ENCODE measurements at places on chromosomes 16 and 17.
A peak's percentile ranks its signal among the peaks of the same experiment; 100 is the strongest.

DNA sequence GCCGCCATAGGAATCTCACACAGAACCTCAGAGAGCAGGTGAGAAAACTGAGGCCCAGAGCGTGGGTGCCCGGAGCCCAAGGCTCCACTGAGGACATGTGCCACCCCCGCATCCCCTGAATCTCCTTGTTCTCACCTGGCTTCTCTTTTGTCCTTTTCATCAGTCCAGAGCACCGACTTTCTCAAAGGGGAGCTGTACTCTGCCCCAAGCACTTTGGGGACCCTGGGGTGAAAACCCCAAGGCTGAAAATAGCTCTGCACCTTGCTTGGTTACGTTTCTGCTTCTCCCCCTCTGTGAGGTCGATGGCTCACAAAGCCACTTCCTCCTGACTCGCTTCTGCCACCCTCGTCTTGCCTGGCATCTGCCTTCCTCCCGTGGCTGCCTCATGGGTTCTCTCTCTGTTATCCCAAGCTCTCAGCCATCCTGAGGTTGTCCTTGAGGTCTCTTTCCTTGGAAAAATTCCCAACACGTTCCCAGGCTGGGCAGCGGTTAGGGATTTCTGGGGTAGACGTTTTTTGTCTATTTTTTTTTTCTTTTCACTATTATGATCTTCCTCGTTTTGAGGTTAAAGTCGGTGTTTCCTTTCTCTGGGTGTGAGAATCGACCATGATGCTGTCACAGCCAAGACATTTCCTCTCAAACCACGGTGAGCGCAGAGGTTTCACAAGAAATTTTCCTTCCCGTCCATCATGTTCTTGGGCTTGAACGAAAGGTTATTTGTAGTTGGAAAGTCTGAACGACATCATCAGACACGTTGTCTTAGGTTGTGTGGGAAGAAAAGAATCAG lies 37.2 kb downstream of the IRF8 start:
- no peak for DNase-seq

DNA sequence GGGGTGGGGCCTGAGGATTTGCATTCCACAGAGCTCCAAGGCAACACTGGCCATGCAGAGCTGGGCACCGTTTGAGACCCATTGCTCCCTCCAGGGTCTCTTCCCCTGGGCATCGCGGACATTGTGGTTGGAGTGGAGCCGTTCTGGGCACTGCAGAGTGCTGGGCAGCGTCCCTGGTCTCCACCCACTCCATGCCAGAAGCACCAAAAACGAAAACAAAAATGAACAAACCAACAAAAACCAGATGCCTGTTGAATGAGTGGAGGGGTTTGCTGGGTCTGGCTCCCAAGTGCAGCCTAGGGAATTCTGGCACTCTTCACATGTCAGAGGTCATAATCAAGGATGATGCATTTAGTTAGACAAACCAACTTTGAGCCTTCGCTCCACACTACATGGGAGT lies 17.9 kb downstream of the WNT9B start:
- no peak for DNase-seq

GRCh38 chr17:76384222-76384986 lies at the start of gene SPHK1:
TSS of gene SPHK1 (plus strand) at chr17:76384609. CDS start at chr17:76385645, 1,036 bp downstream.
- no peak for DNase-seq

- no peak for DNase-seq
Measured at GRCh38 chr16:48395375-48395774, 10.2 kb upstream of the SIAH1 start.

DNA sequence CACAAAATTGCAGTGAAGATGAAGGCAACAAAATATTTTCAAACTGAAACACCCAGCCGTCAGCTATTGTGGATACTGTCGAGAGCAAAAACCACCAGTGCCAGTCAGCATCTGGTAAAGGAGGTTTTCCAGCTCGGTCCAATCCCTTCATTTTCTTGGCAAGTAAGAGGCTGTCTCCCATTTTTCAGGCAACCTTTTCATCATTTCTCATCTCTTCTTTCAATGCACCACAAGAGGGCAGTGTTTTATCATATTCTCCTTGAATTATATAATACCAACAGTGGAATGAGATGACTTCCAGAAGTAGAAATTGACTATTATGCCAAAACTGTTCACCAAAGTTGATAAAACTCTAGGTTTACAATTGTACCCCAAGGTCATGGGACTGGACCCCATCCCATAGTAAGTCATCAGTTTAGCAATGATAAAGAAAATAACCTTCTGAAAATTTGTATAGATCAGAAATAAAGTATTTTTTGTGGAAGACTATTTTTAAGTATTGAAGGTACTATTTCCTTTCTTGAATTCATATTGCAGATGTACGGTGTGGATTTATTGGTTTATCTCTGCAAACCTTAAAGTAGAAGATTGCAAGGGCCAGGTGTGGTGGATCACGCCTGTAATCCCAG lies 16.8 kb downstream of the NQO1 start:
- DNase-seq, result peak; percentile 77

GRCh38 chr16:58644765-58645487 lies 15.3 kb upstream of the CNOT1 start:
- DNase-seq, result no peak

DNA sequence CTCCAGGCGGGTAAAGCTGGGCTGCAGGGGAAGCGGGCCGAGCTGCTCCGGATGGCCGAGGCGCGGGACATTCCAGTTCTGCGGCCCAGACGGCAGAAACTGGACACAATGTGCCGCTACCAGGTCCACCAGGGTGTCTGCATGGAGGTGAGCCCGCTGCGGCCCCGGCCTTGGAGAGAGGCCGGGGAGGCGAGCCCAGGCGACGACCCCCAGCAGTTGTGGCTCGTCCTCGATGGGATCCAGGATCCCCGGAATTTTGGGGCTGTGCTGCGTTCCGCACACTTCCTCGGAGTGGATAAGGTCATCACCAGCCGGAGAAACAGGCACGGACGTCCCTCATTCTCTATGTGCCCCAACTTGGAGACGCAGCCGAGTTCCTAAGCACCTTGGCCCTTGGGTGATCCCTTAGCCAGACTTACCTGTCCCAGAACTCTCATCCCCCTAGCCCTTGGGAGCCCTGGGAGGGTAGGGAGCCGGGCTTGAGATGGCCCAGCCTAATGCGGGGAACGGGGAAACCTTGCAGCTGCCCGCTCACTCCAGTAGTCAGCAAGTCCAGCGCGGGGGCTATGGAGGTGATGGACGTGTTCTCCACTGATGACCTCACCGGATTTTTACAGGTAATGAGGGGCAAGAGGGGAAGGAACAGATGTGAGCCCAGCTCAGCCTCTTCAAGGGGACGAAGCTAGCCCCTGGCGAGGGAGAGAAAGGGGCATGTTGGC lies 806 bp downstream of the MRM1 start:
- DNase-seq, result no peak

- no peak for DNase-seq
Measured at GRCh38 chr16:70579648-70580630, 56.3 kb downstream of the SF3B3 start.

Data from putamen (tissue), 1 donor.